Left lobe of liver (tissue), 2 donors: ENCODE measurements at places on chromosomes 4 and X. TPM values are rescaled to one million over a fixed set of nuclear protein-coding genes. Genes with fewer than 3 reads are reported as not detected.

- DNase-seq, result no peak
Observed at GRCh38 chrX:133854290-133854689, 131.1 kb downstream of the GPC3 start.

Gene FRMD7
- total RNA-seq, result 0.05 TPM

DNA sequence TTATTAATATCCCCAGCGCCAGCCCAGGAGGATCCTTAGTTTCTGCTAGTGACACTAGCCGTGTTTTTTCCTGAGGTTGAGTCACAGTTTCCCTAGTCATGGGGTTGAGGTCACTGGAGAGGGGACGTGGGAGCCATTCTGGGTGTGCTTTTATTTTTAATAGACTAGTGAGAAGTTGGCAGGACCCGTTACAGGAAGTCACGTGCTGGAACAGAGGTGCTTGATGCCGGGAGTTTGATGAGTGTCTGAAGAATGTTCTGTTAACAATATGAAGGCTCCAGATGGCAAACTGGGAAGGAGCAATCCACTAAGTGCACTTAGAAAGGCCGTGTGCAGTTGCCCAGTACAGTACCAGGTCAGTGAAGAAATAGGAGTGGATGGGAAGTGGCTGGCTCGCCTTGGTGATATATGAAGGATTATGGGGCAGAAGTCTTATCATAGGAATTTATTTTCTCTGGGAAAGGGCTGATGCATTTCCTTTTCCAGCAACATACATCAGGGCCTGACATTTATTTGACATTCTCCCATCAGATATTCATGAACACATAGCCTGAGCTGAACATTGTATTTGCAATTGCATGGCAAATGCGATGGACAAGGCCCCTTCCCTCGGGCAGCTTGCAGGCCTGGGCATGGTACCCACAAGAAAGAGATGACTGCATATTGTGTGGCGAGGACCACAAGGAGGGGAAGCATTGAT, 291.8 kb downstream of the FBXW7 start:
- DNase-seq, result no peak

DNA sequence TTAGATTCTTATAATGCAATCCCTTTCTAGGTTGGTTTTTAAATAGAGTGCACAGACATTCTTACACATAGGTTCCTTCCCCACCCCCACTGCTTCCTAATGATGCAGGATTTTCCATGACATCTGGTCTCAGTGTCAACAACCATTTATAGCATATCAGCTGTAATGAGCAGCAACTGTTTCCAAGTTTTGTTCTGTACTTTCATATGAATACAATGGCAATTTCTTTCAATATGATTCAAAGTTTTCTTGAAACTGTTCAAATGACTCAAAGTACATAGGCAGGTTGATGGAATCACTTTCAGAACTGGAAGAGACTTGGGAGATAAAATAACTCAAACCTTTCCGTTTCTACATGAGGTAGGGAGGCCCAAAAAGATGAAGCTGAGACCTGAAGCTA, 220.7 kb downstream of the CAMK2D start:
- DNase-seq, result no peak

GRCh38 chrX:130915302-130915701, 12.3 kb upstream of the ENOX2 start:
- DNase-seq, result no peak

Gene RHOXF2
- not detected for total RNA-seq

Gene DAPP1
- 0.78 TPM for total RNA-seq

Gene RS1
- not detected for total RNA-seq

Gene IQCM
- total RNA-seq, result not detected

Gene MAP7D3
- 2.8 TPM for total RNA-seq

DNA sequence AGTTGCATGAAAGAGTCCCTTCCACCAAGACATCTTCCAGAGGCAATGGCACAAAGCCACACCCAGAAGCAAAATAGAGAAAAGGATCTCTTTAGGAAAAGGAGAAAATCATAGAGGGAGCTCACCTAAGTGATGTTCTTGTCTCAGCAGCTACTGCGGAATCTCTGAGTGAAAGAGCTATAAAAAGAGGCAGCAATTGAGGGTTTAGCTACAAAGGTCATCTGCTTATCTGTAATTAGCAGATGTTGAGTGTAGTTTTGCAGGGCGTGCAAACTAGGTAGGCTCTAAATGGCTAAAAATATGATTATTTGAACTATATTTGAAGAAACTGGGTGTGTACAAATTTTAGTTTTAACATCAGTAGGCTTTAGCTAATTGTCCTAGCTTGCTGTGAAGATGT, 276.0 kb downstream of the HS3ST1 start:
- DNase-seq, result no peak
